ENCODE measurements at places on chromosomes 7 and 10.

DNA sequence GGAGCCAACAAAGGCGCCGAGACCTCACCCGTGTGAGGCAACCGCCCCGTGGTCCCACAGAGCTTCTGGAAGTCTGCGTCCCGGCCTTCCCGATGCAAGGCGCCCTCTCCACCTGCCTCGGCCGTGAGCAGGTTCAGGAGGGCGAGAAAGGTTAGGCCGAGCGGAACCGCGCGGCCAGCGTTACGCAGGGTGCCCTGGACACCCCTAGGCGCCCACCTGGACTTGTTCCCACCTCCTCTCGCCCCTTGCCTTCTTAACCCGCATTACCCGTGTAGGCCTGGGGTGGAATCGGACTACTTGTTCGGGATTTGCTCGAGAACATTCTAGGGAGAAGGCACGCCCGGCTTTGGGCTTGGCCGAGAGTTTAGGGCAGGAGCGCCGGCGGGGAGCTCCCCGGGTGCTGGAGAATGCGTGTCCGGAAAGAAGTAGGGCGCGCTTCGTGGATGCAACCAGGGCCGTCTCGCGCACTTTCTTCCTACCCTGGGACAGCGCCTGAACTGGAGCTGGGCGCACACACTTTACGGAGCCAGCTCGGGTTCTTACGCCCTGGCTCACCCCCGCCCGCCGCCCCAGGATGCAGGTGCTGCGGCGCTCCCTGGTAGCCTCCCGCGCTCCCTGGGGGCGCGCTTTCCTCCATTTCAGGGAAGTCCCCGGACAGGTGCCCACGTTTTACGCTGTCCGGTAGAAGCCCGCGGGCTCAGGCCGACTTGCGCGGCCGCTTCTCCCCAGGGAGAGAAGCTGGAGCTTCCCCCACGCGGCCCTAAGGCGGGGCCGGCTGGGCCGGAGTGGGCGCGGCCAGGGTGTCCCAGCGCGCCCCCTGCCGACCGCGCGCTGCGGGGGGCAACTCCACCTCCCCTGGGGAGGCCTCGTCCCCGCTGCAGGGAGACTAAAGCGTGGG is 74.5 kb downstream of the INSIG1 start:
- peak; percentile 27 for DNase-seq

- no peak for DNase-seq
Observed at GRCh38 chr10:46298477-46299285, 11.9 kb downstream of the ANTXRL start.

DNA sequence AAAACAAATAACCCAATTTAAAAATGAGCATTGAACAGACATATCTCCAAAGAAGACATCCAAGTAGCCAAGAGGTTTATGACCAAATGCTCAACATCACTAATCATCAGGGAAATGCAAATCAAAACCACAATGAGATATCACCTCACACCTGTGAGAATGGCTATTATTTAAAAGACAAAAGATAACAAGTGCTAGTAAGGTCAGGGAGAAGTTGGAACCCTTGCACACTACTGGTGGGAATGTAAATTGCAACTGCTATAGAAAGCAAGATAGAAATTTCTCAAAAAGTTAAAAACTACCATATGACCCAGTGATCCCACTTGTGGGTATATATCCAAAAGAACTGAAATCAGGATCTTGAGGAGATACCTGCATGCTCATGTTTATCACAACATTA is 49.5 kb downstream of the SGMS1 start:
- DNase-seq: no peak

DNA sequence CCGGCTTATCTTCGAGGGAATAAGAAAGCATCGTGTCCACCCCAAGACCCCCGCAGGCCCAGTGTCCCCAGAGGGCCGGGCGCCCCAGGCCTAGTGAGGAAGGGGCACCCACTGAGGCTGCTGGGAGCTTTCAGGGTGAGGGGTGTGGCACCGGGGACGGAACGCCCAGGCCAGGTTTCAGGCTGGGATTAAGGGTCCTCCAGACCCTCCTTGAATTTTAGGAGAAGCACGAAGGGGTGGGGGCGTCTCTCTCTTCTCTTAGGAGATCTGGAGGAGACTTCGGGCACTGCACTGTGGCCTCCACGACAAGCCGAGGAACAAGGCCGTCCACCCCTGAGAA is 96.8 kb downstream of the PDGFA start:
- DNase-seq: no peak

- DNase-seq: no peak
Observed at GRCh38 chr10:14687340-14687739, 87.4 kb downstream of the FAM107B start.

GRCh38 chr10:125066764-125067450 is 93.5 kb downstream of the CTBP2 start:
- no peak for DNase-seq

GRCh38 chr7:726854-727103 is 280 bp downstream of the DNAAF5 start:
- no peak for DNase-seq

DNA sequence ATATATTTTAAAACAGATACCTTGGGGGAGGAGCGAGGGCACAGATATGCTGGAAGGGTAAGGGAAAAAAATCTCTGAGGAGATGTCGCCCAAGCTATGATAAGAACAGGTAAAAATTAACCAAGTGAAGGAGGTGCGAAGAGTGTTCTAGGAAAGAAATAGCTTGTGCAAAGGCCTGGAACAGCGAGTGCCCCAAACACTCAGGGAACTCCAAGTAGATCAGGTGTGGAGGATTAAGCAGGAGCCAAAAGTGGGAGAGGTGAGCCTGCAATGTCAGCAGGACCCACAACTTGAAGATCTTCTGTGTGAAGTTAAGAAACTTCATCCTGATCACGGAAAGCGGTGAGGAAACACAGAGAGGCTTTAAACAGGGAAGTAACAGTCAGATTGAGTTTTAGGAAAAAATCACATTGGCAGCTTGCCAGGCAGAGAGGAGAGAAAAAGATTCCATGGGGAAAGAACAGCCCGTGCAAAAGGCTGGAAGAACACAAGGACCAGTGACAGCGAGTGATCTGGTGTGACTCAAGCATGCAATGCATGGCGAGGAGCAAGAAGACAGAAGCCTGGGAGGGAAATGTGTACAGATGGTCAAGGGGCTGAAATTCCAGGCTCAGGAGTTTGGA is 30.7 kb downstream of the FGF8 start:
- DNase-seq: no peak

DNA sequence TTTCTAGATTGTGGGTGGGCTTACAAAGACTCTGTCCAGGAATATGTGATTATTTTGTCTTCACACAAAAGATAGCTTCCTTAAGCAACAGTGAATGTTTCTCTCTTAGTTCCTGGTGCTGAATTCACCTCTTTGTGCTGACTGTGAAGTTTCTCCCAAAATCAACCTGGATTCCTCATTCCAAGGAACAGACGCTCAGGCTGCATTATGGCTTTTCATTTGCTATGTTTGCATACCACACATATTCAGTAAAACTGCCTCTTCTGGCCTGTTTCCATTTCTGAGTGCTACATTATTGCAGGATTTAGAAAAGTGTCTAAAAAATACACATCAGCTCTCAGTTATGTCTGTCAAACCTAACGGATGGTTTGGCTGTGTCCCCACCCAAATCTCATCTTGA is 21.5 kb downstream of the MACROH2A2 start:
- DNase-seq: no peak

GRCh38 chr7:17166824-17167379 is 131.6 kb upstream of the AHR start:
- DNase-seq: peak; percentile 19

GRCh38 chr10:62843600-62843999 is 27.4 kb upstream of the EGR2 start:
- DNase-seq: no peak

GRCh38 chr10:132630666-132631337 is 93.2 kb downstream of the INPP5A start:
- DNase-seq: no peak

DNA sequence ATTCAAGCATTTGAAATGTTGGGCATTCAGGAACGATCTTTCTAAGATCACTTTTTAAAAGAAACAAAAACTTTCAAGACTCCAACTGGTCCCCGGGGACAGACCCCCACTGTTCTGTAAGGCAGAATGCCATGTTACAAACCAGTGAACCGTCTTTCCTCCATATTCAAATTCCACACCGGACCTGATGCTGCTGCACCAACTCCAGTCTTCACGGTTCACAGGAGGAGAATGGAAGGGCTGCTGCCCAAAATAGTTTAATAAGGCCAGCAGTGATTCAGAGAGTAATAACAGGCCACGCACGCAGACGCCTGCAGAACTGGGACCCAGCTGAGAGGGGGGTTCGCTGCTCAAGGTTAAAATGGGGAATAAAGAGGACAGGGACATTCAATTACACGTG is 47.2 kb downstream of the OSBPL3 start:
- no peak for DNase-seq

GRCh38 chr10:94500063-94500462 is 45.5 kb upstream of the HELLS start:
- no peak for DNase-seq

DNA sequence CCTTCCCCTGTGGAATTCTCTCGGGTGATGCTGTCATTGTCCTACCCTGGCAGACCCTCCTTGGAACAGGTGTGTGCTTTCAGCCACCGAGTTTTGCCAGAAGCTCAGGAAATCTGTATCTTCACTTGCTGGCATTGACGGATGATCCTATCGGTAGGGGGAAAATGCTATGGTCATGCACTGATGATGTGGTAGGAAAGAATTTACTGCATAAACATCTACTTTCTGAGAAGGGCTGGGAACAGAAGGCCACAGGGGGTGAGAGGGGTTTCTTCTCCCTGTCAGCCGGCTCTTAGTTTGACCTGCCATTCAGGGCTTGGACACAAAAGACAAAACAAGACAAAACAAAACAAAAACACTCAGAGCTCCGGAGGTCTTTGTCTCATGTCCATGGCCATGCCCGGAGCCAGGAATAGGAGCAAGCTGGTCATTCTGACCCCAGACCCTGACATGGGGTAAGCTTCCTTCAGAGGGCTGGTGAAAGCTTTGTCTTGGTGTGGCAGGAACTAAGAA is 43.6 kb upstream of the CARD11 start:
- no peak for DNase-seq

GRCh38 chr10:26374426-26374825 is 63.7 kb upstream of the APBB1IP start:
- DNase-seq: no peak

GRCh38 chr7:139618482-139619366 is 95.2 kb downstream of the CLEC2L start:
- DNase-seq: peak; percentile 55

Data from stimulated activated CD4-positive, alpha-beta T cell treated with anti-CD3 and anti-CD28 coated beads, Interleukin-4, amount 100 ng/mL, for 1 hour (primary cell).